SW480 (cell line): ENCODE measurements at places on chromosomes 5 and 9.

- DNase-seq, result no peak
Measured at GRCh38 chr9:36318212-36318802, 60.1 kb upstream of the GNE start.

- no peak for DNase-seq
Measured at GRCh38 chr5:147859962-147860640, 18.4 kb upstream of the SCGB3A2 start.

- no peak for DNase-seq
Measured at GRCh38 chr5:141517880-141518617, 29.2 kb downstream of the PCDHGC5 start.

GRCh38 chr5:58088941-58089340, 370.9 kb downstream of the PLK2 start:
- DNase-seq, result no peak

DNA sequence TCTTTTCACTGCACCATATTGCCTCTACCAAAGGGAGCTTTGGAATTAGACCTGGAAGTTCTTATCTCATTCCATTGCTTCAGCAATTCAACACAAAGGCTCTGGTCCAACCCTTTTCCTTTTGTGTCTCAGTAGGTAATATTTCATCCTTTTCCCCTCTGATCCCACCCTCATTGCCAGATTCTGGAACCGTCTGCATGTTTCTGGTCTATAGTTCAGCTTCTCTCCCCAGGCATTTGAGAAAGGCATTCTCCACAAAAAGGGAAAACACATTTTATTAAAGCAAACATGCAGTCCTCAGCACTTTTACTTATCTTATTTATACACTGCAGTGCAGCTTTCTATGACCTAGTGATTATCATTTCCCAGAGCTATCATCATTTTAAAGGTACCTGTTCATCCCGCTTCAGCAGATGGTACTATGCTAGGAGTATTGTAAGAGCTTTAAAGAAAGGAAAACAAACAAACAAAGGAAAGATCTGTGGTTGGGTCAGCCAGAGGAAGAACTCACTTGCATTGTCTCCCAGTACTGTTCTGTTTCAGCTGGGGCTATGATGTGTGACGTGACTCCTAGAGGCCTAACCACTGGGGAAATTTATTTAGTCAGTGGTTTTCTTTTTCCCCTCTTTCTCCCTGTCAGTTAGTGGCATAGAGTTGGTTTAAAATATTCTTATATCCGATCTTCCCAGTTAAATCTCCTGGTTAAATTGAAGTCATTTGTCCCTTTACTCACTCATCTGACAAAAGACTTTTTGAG, 269.2 kb downstream of the TMEM38B start:
- DNase-seq, result no peak

DNA sequence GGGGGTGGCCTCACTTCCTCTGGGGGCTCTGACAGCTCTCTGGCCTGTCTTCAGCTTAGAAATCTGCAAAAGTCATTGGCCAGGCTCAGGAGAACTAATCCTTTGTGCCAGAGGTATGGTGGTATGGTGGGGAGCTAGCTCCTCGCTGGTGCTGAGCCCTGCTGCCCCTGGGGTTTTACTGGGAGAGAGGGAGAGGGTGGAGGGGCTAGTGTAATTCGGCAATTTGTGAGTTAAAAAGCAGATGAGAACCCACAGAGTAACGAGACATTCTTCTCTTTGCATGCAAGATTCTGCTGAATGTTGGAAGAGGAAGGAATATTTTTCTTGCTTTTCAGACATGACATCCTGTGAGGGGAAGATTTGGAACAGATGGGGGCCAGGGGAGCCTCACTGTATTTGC, 65.5 kb upstream of the SPRY4 start:
- DNase-seq, result no peak

DNA sequence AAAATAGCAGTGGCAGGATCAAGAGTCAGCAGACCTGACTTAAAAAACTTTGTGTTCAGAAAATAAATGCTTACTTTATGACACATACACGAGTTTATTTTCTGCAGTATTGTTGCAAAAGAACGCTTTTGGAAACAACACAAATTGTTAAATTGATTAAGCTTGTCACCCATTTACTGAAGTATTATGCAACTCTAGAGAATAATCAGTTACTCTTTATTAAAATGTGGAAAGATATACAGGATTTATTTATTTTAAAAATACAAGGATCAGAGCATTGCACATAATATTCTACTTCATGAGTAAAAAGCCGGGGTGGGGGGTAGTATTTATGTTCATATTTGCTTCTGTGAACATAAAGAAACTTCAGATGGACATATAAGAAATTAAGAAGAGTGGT, 20.0 kb downstream of the FYB1 start:
- DNase-seq, result no peak

DNA sequence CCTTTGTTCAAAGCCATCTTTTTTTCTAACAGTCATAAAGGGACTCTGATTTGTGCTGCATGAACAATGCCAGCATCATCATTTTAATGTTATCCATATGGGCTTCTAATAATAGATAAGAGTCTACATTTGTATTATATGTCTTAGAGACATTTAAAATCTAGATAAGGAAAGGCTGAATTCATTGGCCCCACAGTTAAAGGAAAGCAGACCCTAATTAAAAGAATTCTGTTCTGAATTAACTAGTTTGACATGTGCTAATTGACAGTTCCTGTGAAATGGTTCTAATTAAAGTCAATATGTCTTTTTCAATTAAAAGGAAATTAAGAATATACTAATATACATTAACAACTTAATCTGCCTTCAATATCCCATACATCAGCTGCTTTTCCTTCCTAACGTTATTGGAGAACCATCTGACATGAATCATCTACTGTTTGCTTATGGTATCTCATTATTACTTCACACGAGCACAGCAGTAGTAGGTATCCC, 104.7 kb downstream of the NR2F1-AS1 start:
- DNase-seq, result no peak

DNA sequence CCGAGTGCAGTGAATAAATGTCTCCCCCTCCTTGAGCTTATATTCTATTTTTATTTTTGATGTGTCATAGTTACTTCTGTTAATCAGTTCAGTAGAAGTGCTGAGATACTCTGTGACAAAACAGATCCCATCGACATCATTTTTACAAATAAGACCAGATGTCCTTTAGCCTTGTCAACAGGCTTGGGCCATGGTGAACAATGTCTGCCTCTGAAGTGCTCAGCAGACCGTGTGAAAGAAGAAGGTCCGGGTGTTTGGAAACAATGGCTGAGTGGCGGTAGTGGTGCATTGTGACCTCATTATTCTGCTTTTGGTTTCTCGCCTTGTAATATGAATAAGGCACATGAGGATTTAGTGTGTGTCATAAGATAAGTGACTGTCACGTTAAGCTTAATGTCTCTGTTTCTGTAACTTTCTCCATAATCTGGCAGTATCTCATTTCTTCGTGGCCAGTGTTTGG, 71.2 kb downstream of the SYK start:
- DNase-seq, result no peak
